Activated T-cell treated with anti-CD3 and anti-CD28 coated beads, Interleukin-2, amount 50 U/mL, for 72 hours (primary cell): ENCODE measurements at places on chromosomes 1 and 21. TPM values are rescaled to one million over a fixed set of nuclear protein-coding genes. Genes with fewer than 3 reads are reported as not detected.

TDRD5 gene
- total RNA-seq = not detected

TOR3A gene
- 38.9 TPM for total RNA-seq

ASAP3 gene
- total RNA-seq = 0.51 TPM

CNR2 gene
- 0.35 TPM for total RNA-seq

GRCh38 chr1:111197598-111198284 lies 2.7 kb downstream of the DENND2D start:
- DNase-seq = no peak
